ENCODE measurements at places on chromosomes 4 and X.

DNA sequence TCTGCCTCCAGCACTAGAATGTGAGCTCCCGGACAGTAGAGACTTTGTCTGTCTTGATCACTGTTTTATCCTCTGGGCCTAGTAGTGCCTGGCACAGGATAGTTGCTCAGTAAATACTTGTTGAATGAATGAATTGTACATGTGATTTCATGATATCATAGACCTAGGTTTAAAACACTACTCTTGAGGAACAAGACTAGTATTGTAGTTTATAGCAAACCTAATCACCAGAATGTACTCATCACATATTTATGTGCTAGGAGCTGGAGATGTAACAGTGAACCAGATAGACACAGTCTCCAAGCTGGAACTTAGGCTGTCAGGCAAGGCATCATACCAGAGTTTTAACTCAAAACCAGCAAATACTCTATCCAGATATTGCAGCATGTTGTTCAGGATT is 23.5 kb downstream of the GAB3 start:
- DNase-seq = no peak

DNA sequence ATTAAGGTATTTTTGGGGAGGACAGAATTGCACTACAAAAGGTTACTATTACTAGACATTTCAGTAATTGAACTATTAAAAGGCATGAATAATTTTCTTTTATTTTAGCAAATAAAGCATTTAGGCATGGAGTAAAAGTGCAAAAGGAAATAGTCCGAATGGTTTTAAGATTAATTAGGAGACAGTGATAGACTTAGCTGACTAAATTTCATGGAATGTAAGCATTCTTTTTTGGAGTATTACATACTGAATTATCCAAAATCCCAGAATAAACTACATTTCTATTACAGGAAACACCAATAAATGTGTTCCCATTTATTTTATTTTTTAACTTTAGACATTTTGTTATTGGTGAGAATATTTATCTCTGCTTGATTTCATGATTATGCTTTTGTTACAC is 30.7 kb upstream of the MAP9 start:
- DNase-seq = no peak

DNA sequence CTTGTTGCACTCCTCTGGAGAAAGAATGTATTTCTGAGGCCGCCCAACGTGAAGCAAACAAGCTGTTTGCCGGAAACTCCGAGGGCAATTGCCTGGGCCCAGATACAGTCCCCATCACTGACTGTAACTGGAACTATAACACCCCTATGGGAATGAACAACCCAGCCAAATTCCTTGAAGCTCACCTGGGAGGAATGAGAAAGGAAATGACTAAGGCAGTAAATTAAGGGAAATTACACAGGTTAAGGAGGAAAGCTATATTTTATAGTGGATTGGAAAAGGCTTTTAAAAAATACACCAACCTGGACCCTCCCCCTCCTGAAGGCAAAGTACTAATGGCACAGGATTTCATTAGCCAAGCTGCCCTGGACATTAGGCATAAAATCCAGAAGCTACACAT is 11.7 kb upstream of the HERC5 start:
- no peak for DNase-seq

DNA sequence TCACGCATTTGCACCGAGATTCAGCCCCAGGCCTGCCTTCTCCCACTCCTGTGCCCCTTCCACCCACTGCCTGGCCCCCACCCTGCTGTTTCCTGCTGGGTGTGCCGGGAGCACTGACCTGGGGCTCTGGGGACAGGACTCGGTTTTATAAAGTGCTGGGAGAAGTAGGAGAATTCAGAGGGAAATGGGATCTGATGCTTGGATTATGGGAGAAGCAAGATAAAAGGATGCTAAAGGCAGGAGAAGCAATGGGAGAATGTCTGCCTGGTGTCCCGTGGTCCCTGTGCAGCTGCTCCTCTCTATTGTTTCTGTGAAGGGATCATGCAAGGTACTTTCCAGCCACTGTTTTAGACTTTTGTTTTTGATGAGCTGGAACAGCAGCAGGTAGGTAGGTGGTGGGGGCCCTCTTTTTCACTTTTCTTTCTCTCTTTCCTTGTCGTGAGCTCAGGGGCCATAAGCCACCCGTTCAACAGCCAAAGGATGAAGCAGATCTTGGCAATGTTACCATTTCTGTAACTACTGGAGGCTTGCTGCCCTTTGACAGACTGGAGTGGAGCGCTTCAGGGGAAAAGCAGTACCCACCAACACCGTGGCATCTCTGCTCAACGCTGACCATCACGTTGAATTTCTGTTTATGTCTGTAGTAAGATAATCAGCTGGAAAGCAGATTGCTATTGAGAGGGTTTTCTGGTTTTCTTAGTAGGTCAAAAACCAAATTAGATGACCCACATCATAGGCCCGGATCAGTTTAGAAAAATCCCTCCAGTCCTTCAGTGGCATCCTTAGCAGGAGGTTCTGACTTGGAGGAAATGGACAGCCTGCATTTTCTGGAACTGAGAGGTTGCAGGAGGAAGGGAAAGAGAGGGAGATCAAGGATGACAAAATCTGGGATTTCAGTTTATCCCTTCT is 63.8 kb upstream of the ENPP6 start:
- DNase-seq = no peak

DNA sequence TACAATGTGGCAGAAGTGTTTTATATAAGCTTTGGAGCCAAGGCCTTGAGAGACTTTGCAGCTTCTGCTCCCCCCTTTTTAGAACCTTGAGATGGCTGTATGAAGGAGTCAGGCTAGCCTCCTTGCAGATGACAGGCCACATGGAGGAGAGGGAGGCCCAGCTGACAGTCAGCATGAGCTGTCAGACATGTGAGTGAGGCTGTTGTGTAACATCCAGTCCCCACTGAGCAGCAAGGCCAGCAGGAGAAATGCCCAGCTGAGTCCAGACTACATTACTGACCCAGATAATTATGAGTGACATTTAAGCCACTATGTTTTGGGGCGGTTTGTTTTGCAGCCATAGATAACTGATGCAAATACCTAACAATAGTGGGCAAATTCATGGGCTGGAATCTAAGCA is 515.3 kb upstream of the ARX start:
- DNase-seq = no peak

- no peak for DNase-seq
These were observed 847.8 kb downstream of the TRIML1 start for GRCh38 chr4:188987011-188987410.

- DNase-seq = no peak
These were observed 1.3 kb upstream of the CITED1 start for GRCh38 chrX:72306851-72307645.

DNA sequence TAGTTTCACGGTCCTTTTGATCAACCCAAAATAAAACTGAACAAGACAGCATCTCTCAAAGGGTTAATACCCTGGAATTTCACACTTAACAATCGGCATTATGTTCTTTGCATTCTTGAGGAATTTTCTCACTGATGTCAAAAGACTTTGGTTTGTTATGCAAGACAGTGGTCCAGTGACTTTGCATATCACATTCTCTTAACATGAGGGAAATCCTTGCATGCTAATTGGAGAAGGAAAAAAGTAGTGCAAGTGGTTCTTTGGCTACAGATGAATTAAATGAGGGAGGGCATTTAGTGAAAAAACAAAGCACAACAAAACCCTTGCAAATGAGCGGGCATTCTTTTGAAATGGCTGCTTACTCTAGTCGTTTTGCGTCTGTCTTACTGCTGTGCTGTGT is 105.1 kb upstream of the LIMCH1 start:
- no peak for DNase-seq

GRCh38 chrX:151754047-151754429 is 19.5 kb downstream of the CNGA2 start:
- DNase-seq = no peak

DNA sequence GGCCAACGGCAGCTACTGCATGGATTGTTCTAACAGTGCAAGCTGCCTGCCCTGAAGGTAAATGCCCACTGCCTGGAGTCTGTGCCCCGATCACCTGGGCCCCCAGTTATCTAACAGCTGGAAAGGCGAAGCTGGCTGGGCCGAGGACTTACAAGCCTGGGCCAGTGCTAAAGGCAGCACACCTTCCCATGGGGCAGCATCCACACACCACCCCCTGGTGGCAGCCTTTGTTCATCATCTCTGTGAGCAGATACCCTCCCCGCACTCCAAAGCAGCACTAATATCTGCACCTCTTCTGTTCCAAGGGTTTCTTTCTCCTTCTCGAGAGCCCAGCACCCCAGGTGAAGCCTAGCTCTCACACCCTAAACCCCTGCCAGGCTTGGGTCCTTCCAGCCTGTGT is 7.6 kb downstream of the SLC2A9 start:
- DNase-seq = peak; percentile 10

DNA sequence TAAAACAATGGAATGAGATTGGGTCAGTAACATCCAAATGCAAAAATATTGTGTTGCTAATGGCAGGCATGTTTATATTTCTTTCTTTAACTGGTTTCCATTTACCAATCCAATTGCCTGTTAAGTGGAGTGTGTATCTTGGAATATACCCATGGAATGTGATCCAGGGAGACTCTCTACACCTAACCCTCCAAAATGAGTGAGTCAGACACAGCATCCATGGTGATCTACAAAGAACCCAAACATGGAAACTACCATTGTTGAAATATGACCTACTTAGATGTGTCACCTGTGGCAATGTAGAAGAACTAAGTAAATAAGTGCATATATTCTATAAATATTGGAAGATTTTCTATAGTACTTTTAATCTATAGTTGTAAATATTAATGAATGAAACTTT is 110.3 kb downstream of the AREG start:
- DNase-seq = no peak

DNA sequence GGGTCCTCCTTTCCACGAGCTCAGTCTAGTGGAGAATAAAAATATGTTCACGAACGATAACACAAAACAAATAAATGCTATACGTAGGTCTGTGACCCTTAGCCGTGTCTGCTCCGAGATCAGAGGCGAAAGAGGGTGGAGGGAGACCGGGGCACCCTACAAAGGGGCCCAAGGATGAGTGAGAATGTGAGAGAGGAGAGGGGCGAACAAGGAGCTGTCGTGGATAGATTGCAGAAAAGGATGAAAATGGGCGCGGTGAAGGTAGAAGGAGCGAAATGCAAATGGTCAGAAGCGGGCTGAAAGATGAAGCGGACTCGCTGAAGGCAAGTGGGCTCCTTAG is 6.2 kb upstream of the ZBTB33 start:
- no peak for DNase-seq

Data from activated CD4-positive, alpha-beta T cell treated with anti-CD3 and anti-CD28 coated beads for 24 hours (primary cell).